Stimulated activated CD4-positive, alpha-beta T cell treated with anti-CD3 and anti-CD28 coated beads, TNF-alpha, amount 100 ng/mL, for 24 hours (primary cell): ENCODE measurements at places on chromosomes 2 and 18.

GRCh38 chr2:13616616-13617015 is 899.9 kb downstream of the TRIB2 start:
- DNase-seq = no peak

DNA sequence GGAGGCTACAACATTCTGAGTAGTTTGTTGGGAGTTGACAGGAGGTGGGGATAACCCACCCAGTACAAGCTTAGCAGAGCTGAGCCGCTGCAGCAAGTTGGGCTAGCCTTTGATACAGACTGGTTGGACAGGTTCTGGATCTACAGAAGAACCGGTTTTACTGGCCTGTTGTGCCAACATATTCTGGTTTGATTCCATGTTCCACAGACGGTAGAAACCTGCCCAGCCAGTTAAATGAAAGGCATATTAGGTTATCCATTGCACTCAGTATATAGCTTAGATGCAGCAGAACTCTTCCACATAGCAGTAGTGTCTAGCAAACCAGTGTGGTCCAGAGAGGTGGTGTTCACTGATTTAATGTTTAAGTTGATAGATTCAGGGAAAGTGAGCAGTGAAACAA is 19.3 kb upstream of the RBBP8 start:
- no peak for DNase-seq

GRCh38 chr2:70771446-70771845 is 3.4 kb upstream of the ADD2 start:
- no peak for DNase-seq

DNA sequence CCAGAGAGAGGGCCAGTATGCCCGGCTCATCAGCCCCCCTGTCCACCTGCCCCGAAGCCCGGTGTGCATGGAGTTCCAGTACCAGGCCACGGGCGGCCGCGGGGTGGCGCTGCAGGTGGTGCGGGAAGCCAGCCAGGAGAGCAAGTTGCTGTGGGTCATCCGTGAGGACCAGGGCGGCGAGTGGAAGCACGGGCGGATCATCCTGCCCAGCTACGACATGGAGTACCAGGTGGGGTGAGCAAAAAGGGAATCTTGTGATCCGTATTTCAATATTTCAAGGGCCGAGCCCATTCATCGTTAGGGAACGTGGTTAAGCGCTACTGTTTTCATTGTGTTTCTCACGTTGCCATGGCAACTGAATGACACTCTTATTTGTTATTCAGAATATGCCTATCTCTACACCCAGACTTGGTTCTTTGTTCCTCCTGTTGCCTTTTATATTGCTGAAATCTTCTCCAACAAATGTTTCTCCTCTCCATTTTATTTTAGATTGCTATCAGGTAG is 81.5 kb downstream of the NRP2 start:
- no peak for DNase-seq

DNA sequence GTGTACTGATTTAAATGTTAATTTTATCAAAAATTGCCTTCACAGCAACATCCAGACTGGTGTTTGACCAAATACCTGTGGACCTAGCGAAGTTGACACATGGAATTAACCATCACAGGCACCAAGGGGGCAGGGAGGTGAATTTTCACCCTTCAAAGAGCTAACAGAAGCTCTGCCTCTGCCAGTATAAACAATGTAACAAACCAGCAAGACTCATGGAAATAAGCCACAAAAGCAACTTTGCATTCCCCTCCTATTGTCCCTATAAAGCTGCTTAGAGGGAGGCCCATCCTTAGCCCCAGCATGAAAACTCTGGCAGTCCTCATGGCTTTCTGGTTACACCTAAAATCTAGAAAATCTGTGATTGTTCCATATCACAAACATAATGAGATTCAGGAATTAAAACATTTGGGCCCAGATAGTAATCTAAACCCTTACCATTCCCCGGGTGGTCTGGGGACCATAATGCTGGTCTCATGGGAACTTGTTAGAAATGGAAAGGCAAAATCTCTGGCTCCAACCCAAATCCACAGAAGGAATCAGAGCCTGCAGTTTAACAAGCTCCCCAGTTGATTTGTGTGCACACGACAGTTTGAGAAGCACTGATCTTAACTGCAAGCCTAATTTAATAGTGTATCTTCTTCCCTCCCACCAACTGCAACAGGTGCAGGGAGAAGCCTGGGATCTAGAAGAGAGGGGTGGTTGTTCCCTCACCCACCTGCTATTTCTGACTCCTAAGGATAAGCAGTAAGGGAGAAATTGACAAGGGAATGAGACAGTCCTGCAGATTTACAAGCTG is 23.1 kb downstream of the SERPINB11 start:
- no peak for DNase-seq
